Type B pancreatic cell (in vitro differentiated cells): ENCODE measurements at places on chromosomes 2 and 18. TPM values are rescaled to one million over a fixed set of nuclear protein-coding genes. Genes with fewer than 3 reads are reported as not detected.

DNA sequence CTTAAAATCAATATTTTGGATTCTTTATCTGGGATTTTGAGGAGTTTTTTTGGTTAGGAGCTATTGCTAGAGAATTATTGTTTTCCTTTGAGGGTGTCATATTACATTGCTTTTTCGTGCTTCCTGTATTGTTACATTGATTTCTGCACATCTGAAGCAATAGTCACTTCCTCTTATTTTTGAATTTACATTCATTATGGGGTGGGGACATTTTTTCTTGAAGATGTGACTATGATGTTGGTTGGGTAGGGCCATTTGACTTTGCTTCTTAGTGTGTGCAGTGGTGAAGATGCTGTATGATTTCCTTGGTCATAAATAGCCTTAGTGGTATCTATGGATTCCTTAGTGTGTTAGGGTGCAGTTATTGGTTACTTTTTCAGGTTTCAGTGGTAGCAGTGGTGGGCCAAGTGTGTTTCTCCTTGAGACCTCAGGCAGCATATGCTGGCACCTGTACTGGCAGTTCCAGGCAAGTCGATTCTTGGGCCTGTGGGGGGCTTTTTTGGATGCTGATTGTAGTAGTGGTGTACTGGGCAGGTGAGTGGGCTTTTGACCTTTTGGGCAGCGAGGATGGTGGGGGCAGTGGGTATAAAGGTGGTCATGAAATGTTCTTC is 61.8 kb downstream of the ARHGAP25 start:
- H3K4me3 ChIP-seq = no peak overlapping the region
- H3K4me1 ChIP-seq = peaks cover 20% of the 10 kb centered on the region
- no peaks in the 10 kb centered on the region for H3K27me3 ChIP-seq
- no peaks in the 10 kb centered on the region for H3K36me3 ChIP-seq

The CDH19 gene
- total RNA-seq = 0.05 and 0.36 TPM in 2 replicates

The HOXD13 gene
- total RNA-seq = 0.31 and 0.43 TPM in 2 replicates

GRCh38 chr2:236843161-236843968 is 242.3 kb upstream of the COPS8 start:
- no peak overlapping the region for H3K4me3 ChIP-seq
- H3K27ac ChIP-seq = no peak overlapping the region
- peaks cover 4% of the 10 kb centered on the region for H3K36me3 ChIP-seq
- no peak for DNase-seq
- H3K27me3 ChIP-seq = peaks cover 14% of the 10 kb centered on the region

The CNTNAP5 gene
- total RNA-seq = 3.3 and 5.0 TPM in 2 replicates

GRCh38 chr2:239578381-239578780 is 177.6 kb upstream of the HDAC4 start:
- peaks cover 4% of the 10 kb centered on the region for H3K4me1 ChIP-seq
- no peak for DNase-seq
- no peak overlapping the region for H3K27ac ChIP-seq
- H3K27me3 ChIP-seq = peaks cover 2% of the 10 kb centered on the region
- H3K4me3 ChIP-seq = no peak overlapping the region
- H3K36me3 ChIP-seq = no peaks in the 10 kb centered on the region

DNA sequence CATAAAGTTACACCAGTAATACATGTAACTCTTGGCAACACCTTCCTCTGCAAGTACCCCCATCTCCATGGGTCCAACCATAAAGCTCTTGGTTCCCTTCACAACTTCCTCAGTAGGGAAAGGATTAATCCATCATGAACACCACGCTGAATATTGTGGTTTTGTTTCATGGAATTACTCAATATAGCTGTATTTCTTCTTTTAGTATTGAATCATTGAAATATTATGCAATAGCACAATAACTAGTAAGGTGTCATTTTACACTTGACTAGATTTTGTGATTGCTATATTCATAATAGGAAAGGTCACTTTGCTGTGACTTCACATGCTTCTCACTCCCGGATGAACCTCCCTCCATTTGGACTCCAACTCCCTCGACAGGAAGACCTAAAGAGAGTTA is 29.7 kb upstream of the PID1 start:
- no peak for DNase-seq
- peaks cover 14% of the 10 kb centered on the region for H3K27me3 ChIP-seq
- no peak overlapping the region for H3K27ac ChIP-seq
- H3K36me3 ChIP-seq = no peaks in the 10 kb centered on the region
- H3K4me3 ChIP-seq = no peak overlapping the region

The APCDD1 gene
- total RNA-seq = 110 and 139 TPM in 2 replicates

DNA sequence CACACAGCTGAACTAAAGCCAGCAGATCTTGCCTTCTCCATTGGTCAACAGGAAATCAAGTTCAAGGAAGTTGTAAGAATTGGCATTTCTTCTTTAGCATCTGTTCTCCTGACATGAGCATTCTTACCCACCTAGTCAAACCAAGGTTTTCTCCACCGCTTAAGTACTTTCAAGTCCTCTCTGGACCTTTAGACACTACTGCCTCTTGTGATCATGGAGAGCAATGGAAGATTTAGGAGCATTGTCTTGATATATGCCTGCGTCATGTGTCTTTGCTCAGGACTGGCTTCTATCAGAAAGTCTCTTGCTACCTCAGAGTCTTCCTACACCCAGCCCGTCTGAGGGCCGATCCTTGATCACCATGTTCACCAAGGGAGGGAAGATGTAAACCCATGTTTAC is 262.2 kb downstream of the PHLPP1 start:
- no peaks in the 10 kb centered on the region for H3K27me3 ChIP-seq
- no peak for DNase-seq
- peaks cover 30% of the 10 kb centered on the region for H3K36me3 ChIP-seq
- no peak overlapping the region for H3K27ac ChIP-seq
- H3K4me1 ChIP-seq = peaks cover 4% of the 10 kb centered on the region
- H3K4me3 ChIP-seq = no peak overlapping the region

DNA sequence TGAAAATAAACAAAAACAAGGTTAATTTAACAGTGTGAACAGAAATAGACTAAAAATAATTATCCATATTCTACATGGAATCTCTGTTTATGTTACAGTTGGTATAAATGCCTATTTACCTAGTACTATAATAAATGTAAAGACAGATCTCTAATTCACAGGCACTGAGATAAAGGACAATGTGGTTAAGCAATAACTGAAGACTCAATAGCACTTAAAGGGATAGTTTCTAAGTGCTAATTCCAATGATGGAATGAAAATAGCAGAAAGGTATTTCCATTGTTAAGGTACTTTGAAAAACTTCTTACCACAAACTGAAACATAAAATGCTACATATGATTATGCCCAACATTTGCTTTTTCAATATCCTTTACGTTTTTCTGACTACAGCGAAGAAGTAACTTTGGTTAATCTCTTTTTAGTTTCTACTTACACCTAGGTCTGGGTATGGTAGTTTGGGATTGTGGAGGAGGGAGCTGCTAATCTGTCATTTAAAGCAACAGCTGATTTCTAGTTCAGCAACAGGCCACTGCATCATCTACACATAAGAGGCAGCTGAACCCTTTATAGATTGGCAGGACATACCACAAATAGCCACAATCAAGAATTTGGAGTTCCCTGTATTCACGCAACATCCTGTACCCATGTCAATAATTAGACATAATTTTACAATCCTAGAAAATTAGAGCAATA is 27.2 kb downstream of the MAP4K3 start:
- no peak for DNase-seq
- peaks cover 58% of the 10 kb centered on the region for H3K4me1 ChIP-seq
- H3K4me3 ChIP-seq = no peak overlapping the region
- H3K36me3 ChIP-seq = peaks cover 13% of the 10 kb centered on the region
- H3K27ac ChIP-seq = no peak overlapping the region
